ENCODE measurements at places on chromosomes 6 and 20. TPM values are rescaled to one million over a fixed set of nuclear protein-coding genes. Genes with fewer than 3 reads are reported as not detected.

DNA sequence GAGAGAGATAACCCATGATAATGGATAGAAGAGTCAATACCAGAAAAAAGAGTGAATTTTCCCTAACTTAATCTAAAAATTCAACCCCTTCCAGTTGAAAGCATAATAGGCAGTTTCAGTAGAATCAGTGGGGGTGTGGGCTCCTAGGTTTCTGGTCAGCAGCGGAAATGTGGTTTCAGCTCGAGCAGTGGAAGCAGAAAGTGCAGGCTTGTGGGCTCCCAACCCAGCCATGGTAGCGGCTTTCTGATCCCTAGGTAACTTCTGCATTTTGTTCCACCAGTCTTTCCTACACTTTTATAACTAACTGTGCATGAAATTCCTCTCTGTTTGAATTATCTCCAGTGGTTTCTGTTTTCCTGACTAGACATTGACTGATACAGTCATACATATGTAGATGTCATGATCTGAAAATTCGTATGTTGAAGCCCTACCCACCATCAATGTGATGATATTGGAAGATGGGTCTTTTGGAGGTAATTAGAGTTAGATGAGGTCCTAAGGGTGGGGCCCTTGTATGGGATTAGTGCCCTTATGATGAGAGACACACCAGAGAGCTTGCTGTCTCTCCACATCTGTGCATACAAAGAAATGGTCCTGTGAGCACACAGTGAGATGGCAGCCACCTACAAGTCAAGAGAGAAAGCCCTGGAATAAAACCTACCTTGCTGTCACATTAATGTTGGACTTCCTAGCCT lies 6.5 kb upstream of the DDO start:
- DNase-seq, result no peak

The CENPW gene
- total RNA-seq, result 43.3 TPM

DNA sequence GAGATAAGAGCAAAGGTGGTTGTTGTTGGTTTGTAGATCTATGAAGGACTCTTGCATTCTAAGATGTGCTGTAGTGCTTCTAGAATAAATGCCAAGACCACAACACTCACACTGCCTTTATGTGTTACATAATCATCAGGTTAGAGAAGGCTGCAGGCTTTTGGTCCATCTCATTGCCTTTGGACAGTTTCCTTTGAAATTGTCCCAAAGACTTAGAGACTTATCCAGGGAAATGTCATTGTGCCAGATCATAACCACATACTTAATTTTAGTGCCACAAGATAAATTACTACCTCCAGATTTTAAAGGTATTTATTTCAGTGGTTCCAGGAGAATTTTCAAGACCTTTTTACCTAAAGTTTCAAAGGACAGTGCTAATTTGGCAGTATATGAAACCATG lies 666.6 kb upstream of the CITED2 start:
- peak; percentile 84 for DNase-seq

DNA sequence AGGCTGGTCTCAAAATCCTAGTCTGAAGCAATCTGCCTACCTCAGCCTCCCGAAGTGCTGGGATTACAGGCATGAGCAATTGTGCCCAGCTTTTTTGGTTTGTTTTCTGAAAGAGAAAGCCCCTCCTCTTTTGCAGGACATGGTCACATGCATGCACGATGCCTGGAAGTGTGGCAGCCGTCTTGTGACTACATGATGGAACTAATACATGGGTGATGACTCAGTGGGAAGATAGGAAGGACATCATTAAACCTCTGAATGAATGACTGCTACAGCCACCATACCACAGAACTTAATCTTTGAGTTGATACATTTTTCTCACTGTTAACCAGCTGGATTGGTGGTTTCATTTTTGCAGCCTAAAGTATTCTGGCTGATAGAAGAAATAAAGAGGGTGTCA lies 13.4 kb upstream of the CTNNBL1 start:
- DNase-seq, result peak; percentile 68

The IL17A gene
- not detected for total RNA-seq

DNA sequence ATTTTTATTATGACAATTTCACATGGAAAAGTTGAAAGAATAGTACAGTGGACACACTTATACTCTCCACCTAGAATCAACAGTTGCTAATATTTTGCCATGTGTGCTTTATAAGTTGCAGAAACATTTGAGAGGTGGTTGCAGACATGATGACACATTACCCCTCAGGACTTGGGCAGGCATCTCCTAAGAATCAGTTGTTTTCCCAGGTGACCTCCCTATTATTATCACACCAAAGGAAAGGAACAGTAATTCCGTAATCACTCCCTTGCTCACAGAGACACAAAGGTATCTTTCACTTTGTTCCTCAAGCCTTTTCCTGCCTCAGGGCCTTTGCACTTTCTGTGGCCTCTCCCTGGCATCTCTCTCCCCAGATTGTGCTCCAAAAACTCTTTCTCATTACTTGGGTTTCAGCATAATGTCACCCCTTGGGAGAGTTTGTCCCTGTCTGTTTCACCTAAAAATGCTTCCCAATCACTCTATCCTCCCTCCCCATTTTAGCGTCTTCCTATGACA lies 5.9 kb upstream of the SULF2 start:
- peak; percentile 89 for DNase-seq

DNA sequence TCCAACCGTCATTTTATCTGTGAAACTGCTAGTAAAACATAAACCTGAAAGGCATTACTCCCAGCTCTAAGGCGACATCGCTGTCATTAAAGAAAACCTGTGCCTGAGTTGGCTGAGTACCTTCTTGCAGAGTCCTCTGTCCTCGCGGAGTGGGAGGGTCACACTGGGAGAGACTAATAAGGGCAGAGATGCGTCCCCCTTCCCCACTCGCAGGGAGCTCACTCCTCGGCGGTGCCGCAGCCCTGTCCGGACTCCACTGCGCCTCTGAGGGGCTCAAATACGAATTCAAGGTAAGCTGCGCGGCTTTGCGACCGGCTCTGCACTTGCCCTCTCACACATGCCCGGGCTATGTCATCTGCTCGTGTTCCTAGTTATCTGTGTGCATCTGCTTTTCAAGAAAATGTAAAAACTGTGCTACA lies at the start of gene COL19A1:
Gene COL19A1, plus strand, starts transcription at position 206 of the 419 bp plus-strand sequence. CDS start 13,012 bp downstream, outside the sequence.
- DNase-seq, result no peak

The C6orf58 gene
- not detected for total RNA-seq

The F13A1 gene
- not detected for total RNA-seq

DNA sequence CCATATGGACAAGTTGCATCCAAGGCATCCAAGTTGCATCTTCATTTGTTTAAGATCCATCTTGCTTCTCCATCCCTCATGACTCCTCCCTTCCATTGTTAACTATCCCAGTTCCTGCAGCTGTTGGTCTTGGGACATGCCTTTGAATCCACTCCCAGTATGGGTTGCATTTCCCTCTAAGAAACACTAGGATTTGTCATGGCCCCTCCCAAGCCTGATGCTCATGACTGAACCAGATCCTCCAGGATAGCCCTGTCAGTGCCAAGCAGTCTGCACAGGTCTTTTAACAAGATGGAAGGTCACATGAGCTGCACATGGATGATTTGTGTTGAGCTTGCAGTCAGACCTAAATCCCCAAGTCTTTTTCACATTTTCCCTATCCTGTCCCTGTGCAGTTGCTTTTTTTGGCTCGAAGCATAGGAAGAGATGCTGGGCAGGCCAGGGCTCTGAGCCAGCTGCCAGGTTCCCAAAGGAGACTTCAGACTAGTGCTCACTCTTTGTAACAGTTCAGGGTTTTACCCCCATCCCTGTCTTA lies 4.2 kb downstream of the PPP2R5D start:
- DNase-seq, result no peak

The MLIP gene
- not detected for total RNA-seq

The FAM83C gene
- not detected for total RNA-seq

DNA sequence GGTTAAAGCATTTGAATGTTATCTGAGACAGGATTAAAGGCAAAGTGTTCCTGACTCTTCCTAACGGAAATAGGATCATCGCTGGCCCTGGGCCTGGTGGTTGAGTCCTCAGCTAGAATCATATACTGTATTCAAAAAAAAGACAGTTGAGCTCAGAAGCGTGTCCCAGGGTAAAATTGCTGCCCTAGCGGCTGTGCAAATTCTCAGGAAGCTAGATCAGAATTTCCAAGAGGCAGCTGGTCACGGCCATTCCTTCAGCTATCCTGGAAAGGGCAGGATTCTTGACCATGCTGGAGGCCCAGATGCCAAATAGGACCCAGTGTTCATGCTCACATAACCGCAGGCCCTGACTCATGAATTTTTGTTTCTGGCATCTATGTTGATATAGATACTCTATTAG lies 67.4 kb downstream of the STMND1 start:
- peak; percentile 72 for DNase-seq

GRCh38 chr6:108841377-108841855 lies 6.8 kb upstream of the ARMC2 start:
- DNase-seq, result no peak

GRCh38 chr20:21796059-21796458 lies 90.6 kb downstream of the PAX1 start:
- DNase-seq, result peak; percentile 6

GRCh38 chr6:100774681-100775080 lies 106.4 kb downstream of the ASCC3 start:
- no peak for DNase-seq

The RTF2 gene
- 131 TPM for total RNA-seq
